ENCODE measurements at places on chromosomes 16 and 17.

DNA sequence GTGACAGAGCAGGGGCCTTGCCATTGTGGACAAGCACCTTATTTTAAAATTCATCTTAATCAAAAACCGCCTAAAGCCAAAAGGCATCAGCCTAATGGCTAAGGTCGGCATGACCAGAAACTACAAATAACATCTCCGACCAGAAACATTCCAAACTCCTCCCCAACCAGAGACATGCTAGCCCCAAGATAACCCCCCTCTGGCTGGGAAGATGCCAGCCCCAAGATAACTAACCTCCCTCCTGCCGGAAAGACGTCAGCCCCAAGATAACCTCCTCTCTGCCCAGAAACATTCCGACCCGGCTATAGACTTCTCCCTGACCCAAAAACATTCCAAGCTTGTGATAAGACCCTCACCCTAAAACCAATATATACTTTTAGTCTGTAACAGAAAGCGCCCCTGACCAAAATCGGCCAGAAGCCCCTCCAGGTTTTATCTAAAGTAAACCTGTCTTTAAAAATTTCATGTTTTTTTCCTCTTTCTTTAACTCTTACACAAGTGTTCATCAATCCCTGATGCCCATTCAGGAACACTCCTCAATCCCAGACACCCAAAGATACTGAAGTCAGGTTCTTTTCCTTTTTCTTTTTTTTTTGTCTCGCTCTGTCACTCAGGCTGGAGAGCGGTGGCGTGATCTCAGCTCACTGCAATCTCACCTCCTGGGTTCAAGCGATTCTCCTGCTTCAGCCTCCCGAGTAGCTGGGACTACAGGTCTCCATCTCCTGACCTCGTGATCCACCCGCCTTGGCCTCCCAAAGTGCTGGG, 32.7 kb downstream of the TLE7 start:
- DNase-seq = no peak

GRCh38 chr16:88988980-88989811, 12.2 kb upstream of the CBFA2T3 start:
- DNase-seq = no peak

DNA sequence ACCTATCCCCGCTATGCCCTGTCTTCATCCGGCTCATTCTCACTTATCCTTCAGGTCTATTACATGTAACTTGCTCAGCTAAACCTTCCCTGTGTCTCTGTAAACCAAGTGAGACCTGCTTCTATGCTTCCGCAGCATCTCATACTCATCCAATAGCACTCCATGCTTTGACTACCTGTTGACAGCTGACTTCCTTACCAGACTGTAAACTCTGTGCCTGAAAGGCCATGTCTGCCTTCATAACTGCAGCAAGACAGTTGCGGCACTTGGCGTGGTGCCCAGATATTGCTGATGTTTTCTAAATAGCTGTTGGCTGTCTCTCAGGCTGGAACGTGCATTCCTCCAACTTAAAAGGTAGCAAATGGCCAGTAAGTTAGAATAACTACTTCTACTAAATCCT, 1.8 kb upstream of the OR1E1 start:
- no peak for DNase-seq

DNA sequence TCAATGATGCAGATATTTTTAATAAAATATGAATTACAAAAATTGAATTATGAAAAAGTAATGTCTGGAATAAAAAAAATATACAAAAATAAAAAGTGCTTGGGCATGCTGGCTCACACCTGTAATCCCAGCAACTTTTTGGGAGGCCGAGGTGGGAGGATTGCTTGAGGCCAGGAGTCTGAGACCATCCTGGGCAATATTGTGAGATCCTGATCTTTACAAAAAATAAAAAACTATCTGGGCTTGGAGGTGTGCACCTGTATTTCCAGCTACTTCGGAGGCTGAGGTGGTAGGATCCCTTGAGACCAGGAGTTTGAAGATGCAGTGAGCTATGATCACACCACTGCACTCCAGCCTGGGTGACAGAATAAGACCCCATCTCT, 141.8 kb downstream of the NPIPB5 start:
- no peak for DNase-seq

Measured in NCI-H510A (cell line).